Fibroblast of skin of right biceps (primary cell): ENCODE measurements at places on chromosomes 6 and 20.

- DNase-seq = no peak
These were observed 7.2 kb downstream of the CCR6 start for GRCh38 chr6:167130008-167130677.

- DNase-seq = peak; percentile 12
These were observed 883 bp upstream of the DBNDD2 start for GRCh38 chr20:45407067-45407745.

GRCh38 chr20:46807998-46808397, 86.6 kb upstream of the EYA2 start:
- no peak for DNase-seq

GRCh38 chr6:136757150-136757549, 35.1 kb downstream of the MAP3K5 start:
- DNase-seq = peak; percentile 18

- no peak for DNase-seq
These were observed 28.0 kb downstream of the PEX3 start for GRCh38 chr6:143478479-143479062.

GRCh38 chr6:156413154-156413553, 364.0 kb upstream of the ARID1B start:
- DNase-seq = no peak

GRCh38 chr6:90301816-90302215, 5.2 kb upstream of the BACH2 start:
- DNase-seq = no peak

DNA sequence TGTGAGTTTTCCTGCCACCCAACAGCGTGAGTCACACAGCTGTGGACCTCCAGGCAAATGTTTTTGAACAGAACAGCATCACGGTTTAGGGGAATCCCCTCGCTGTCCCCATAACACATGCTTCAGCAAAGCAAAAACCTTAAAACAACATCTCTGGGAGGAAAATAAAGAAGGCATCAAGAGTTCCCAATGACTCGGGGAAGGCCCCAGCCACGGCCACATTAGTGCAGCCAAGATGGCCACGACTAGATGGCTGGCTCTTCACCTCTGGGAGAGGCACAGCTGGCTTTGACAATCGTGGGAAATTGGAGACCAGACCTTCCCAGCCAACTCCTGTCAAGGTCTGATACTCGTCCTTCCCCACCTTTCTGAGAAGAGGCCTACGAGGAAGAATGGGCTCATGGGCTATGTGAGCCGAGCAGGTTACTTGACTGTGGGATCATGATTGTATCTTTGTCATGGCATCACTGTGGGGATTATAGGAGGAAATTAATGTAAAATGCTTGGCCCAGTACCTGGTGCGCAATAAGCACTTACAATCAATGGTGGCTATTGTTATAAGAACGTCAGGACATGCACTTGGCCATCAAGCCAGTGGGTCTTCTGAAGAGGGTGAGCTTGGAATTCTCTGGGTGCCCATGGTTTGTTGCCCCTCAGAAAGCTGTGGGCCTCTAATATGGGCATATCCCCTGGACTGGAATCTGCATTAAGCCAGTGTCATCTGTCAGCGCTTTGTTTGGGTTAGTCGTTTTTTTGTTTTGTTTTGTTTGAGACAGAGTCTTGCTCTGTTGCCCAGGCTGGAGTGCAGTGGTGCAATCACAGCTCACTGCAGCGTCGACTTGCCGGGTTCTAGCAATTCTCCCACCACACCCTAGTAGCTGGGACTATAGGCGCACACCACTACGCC, 43.6 kb downstream of the FGD2 start:
- peak; percentile 72 for DNase-seq

DNA sequence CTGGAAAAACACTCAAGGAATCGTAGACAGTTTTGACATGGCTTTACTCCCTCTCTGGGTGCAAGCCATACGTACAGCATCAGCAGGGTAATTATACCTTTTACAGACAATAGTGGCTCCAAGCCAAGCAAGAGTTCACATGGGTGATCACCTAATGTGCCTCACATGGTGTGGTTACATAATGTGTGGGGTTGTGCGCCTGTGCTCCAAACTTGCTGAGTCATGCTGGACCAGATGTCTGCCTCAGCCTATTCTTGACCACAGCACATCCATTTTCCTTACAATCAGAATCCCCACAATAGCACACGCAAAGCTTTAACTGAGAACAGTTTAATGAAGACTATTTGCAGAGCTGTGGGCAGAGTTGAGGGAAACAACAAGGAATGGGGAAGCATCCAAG, 74.5 kb downstream of the ALDH8A1 start:
- DNase-seq = peak; percentile 59

DNA sequence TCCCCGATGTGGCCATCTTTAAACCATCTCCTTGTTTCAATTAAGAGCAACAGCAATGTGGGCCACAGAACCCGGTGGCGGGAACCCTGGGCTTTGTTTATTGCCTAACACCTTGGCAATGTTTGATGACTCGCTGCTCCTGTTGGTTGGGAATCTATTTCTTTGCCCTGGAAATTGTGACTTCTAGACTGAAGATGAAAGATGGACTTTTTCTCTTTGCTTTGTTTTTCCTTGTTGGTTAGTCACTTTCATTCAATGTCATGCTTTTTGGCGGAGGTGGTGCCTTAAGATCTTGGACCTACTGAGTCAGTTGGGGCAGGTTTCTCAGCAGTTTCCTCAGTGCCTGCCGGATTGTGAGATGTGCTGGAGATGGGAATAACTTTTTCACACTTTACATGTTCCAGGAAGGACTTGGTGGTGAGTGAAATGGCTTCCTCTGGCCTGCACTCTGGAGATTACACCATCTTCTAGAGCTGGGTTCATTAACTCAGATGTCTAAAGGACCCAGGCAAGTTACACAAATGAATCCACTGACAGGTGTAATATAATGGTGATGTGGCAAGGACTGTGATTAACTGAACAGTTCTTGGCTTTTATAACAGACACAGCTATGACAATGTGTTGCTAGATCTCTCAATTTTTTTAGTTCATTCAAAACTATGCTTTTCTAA, 56.3 kb downstream of the TSHZ2 start:
- peak; percentile 63 for DNase-seq

- peak; percentile 66 for DNase-seq
These were observed 67.9 kb downstream of the NCOA7 start for GRCh38 chr6:125858427-125859320.

DNA sequence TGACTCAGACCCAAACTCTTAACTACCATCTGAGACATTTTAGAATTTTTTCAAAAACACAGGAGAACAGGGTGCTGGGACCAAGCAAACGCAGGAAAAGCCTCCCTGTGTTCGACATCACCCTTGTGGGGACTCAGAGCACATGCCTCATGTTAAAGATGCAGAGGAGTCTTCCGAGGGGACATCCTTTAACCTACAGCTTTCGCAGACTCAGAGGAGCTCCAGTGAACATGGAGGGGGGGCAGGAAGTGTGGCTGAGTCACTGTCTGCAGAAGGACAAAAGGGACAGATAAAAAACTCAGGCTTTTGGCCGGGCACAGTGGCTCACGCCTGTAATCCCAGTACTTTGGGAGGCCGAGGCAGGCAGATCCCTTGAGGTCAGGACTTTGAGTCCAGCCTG, 15.1 kb downstream of the BMP7 start:
- no peak for DNase-seq

DNA sequence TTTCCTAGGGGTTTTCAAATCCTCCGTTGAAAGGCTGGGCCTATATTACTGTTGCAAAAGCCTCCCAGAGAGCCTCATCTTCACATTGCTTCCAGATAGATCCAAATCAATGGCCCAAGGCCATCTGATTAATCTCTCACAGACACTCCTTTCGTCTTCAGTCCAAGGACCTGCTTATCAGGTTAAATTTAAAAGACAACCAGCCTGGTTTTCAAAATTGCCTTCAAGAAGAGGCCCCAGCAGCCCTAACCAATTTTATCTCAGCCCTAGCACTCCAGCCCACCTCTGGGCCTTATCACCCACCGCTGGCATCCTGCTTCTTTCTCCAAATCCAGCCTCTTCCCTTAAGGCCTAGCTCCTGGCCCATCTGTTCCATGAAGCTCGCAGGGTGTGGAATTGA, 15.5 kb upstream of the CCND3 start:
- DNase-seq = no peak

DNA sequence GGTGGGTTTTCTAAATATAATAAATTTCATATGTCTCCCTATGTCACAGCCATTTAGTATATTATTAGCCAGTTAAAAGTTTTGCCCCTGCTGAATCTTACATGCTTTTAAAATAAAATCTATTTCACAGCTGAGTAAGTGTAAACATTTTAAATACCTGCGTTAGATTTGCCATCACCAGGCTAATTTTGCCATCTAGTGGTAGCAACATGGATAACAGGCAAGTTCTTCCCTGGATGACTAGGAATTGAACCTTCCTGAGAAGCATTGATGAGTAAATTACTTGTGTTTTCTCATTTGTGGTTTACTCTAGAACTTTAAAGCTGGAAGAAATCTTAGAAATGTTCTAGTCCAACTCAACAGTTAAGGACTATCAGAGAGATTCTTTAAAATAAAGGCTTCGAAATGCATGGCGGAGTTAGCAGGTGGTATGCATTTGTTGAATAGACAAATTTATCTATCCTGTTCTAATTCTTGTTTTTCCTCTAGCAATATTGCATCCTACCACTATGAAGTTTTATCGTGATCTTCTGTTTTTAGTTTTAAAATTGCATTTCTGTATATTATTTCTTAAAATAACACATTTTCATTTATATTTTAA, 2.6 kb downstream of the PRSS35 start:
- DNase-seq = peak; percentile 55

DNA sequence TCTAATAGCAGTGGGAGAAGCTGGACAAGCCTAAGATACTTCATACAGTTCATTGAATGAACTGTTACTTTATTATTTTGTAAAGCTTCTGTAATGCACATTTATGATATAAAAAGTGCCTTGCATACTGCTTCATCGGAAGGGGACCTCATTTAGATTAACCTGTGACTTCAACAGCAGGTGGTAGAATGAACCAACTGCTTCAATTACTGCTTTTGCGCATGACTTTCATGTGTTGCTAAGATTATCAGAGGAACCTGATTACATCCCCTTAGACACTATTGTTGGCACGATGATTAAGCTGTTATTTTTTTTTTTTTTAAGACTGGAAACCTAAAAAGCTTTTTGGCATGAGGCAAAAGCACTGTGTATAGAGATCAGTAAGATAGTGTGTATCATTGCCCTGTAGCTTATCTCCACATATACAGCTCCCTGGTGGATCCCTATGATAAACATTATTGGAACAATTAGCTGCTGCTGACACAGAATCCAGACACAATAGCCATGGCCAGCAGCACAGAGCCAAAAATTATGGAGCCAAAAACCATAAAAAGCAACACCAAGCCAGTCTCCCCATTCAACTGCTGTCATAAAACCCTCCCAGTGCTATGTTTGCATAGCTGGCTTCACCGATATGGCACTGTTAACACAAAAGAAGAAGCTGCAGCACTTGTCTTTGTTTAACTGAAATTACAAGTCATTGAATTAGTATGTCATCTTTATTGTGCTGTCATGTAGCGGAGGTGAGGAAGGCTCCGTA, 731.6 kb upstream of the MMS22L start:
- DNase-seq = no peak

DNA sequence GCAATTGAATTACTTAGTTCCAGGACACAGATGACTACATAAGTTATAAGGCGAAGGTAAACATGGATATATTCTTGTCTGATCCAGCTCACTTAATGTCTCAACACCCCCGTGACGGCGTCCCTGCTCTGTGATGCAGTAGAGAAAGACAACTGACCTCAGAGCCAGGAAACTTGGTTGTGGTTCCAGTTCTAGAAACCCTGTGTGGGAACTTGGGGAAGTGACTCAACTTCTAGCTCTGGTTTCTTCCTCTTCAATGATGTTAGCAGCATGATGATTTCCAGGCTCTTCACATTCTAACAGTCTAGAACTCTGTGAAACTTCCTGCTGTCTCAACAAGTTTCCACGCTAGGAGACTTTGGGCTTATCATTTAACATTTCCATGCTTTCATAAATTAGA, 18.4 kb downstream of the LAMA4 start:
- peak; percentile 62 for DNase-seq

GRCh38 chr20:61352346-61353260, 100.5 kb downstream of the CDH4 start:
- no peak for DNase-seq

DNA sequence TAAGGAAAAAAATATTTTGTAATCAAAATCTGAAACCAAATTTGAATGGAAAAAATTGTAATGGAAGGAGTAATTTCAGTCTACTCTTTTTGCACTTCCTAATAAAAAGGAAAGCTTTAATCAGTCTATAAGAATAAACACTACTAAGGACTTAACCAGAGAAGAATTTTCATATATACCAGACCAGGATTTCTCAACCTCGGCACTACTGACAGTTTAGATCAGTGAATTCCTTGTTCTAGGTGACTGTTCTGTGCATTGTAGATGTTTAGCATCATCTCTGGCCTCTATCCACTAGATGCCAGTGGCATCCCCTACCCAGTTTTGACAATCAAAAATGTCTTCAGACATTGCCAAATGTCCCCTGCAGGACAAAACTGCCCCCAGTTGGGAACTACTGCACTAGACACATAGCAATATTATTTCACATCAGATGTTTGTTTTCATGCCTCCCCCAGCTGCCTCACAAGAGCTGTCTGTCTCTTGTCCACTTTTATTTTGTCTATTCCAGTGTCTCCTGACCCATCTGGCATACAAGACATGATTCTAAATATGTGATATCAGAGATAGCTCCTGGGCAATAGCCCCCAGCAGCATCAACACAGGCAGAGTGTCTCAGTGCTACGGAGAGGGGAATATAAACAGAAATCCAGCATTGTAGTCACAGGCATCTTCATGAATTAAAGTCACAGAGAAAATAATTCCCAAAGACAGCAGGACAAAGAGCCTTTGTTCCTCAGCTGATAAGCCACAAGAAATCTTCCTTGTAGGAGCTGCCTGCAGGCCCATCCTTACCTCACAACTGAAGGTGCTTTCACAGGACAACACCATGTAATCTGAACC, 27.0 kb downstream of the DNAAF9 start:
- DNase-seq = no peak

- DNase-seq = no peak
These were observed 1.4 kb upstream of the DAAM2 start for GRCh38 chr6:39790772-39791171.

DNA sequence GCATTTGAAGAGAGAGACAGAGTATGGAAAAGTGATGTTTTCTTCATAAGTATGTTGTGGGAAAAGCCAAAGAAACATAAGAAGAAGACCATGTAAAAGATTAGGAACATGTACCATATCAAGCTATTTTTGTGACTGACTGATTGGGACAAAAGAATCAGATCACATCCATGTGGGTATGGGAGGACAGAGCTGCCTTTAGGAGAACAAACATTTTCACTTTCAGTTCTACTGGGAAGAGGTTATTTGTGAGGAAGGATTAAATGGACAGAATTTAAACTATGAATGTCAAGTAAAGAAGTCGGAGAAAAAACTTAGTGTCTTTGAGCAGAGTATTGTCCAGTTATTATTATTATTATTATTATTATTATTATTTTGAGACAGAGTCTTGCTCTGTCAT, 124.4 kb upstream of the HCRTR2 start:
- DNase-seq = no peak

- peak; percentile 14 for DNase-seq
These were observed 106.0 kb upstream of the CST7 start for GRCh38 chr20:24842918-24843715.

- DNase-seq = no peak
These were observed 9.3 kb downstream of the RIPOR3 start for GRCh38 chr20:50682065-50682464.
